ENCODE measurements at places on chromosomes 11 and 22. TPM values are rescaled to one million over a fixed set of nuclear protein-coding genes. Genes with fewer than 3 reads are reported as not detected.

DNA sequence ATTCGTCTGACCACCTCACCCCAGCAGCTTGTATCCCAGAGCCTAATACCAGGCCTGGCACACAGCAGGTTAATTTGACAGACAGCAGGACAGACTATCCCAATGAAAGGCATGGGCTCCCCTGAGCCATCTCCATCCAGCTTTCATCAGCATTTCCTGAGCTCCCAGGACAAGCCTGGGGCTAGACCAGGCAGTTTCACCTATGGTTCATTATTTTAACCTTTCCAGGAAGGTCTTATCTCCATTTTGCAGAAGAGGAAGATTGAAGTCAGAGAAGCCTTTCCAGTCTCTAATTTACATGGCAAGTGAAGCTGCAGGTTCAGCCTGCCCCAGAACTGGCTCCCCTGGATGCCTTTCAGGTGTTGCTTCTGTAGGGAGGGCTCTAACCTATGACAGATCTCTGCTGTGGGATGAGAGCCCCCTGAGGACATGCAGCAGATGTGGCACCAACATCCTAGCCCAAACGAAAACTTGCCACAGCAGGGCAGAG, 17.0 kb downstream of the ARRB1 start:
- no peak for DNase-seq

The OR2AT4 gene
- total RNA-seq = not detected

The SLC1A2 gene
- total RNA-seq = 0.38 TPM

DNA sequence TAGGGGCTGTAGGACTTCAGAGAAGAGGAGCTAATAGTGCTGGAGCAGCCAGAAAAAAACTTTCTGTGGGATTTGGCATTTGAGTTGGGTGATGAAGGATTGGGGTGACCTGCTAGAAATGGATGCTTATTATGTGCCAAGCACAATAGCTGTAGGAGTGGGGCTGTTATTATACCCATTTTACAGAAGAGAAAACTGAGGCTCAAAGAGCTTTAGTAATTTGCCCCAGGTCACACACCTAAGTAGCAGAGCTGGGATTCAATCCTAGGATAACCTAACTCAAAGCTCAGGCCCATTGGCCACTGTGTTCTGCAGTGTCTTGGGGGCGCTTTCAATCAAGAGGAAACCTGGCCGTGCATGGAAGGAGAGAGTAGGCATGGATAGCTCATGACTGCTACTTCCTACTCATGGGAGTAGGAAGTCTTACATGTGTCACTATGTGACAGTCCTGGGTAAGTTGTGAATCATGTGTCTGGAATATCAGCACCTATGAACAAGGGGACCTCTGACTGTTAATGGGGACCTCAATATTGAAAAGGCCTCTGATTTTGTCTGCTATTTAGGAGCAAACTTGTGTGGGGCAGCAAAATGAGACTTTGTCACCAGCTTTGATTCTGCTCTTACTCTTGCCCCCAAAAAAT, 6.1 kb upstream of the ELF5 start:
- no peak for DNase-seq

- DNase-seq = no peak
These were observed 6.8 kb upstream of the LIF start for GRCh38 chr22:30253205-30253852.

GRCh38 chr11:35663408-35663702, 780 bp downstream of the TRIM44 start:
- DNase-seq = no peak

- no peak for DNase-seq
These were observed at the start of gene ANO9 for GRCh38 chr11:441418-442274. ANO9 (minus strand) TSS chr11:442011; CDS start chr11:441926, 85 bp downstream.

GRCh38 chr22:31960767-31961166, 16.4 kb downstream of the YWHAH start:
- no peak for DNase-seq

- no peak for DNase-seq
These were observed 409.9 kb downstream of the TMEM135 start for GRCh38 chr11:87447606-87448005.

- no peak for DNase-seq
These were observed 48.5 kb downstream of the MICAL2 start for GRCh38 chr11:12158909-12159308.

- no peak for DNase-seq
These were observed 506.8 kb downstream of the INSC start for GRCh38 chr11:15621565-15621964.

- no peak for DNase-seq
These were observed 104.2 kb upstream of the HSD17B12 start for GRCh38 chr11:43576320-43576802.

Data from LHCN-M2 (cell line).